ENCODE measurements at places on chromosomes 3 and 15. TPM values are rescaled to one million over a fixed set of nuclear protein-coding genes. Genes with fewer than 3 reads are reported as not detected.

GRCh38 chr3:67809370-67809935 is 155.0 kb upstream of the SUCLG2 start:
- no peak for DNase-seq

- no peak for DNase-seq
These were observed 43.1 kb downstream of the DNAJB8 start for GRCh38 chr3:128423525-128424147.

ZCWPW2 gene
- total RNA-seq = 0.37 TPM

P2RY13 gene
- total RNA-seq = not detected

TICRR gene
- 0.30 TPM for total RNA-seq

MKRN2OS gene
- total RNA-seq = not detected

Data from CD4-positive, CD25-positive, alpha-beta regulatory T cell (primary cell).